Activated naive CD4-positive, alpha-beta T cell (primary cell): ENCODE measurements at places on chromosomes 6 and 20.
A peak's percentile ranks its signal among the peaks of the same experiment; 100 is the strongest.

GRCh38 chr20:63567386-63568169 is 6.5 kb downstream of the HELZ2 start:
- peak; percentile 31 for DNase-seq

GRCh38 chr6:16824845-16825685 is 63.8 kb upstream of the ATXN1 start:
- DNase-seq, result no peak

- DNase-seq, result no peak
These were observed 143.3 kb downstream of the UST start for GRCh38 chr6:148890096-148890495.

GRCh38 chr6:25889877-25890853 is 16.1 kb upstream of the SLC17A3 start:
- DNase-seq, result no peak

DNA sequence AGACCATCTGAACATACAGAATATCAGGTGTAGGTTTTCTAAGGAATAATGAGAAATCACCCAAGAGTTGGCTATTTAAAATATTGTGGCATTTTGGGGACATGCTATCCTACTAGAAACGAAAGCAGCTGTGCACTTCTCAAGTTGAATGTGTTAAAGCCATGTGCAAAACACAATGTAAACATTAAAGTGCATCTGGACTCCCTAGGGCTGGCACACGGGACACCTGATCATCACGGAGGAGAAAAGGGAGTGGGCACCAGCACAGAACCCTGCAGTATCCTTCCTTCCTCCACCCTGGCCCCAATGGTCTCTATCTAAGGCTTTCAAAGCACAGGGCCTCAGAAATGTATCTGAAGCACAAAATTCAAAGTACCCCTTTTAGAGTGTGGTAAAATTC is 94.3 kb downstream of the INSM1 start:
- no peak for DNase-seq

DNA sequence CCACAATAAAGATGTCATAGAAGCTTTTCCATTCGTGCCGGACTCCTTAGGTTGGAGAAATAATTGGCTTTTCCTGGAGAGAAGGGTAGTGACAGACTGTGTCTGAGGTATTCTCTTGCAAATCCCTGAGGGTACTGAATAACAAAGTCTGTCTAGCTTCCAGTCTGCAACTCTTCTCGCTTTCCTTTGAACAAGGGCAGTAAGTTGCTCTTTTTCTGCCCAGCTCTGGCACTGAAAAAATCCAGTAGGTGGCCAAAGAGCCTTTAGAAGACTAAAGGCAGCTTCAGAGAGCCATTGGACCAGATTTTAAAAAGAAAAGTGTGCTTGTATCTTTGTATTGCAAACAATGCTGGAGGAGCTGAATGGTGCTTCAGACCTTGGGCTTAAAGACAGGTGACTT is 20.7 kb upstream of the RREB1 start:
- no peak for DNase-seq

DNA sequence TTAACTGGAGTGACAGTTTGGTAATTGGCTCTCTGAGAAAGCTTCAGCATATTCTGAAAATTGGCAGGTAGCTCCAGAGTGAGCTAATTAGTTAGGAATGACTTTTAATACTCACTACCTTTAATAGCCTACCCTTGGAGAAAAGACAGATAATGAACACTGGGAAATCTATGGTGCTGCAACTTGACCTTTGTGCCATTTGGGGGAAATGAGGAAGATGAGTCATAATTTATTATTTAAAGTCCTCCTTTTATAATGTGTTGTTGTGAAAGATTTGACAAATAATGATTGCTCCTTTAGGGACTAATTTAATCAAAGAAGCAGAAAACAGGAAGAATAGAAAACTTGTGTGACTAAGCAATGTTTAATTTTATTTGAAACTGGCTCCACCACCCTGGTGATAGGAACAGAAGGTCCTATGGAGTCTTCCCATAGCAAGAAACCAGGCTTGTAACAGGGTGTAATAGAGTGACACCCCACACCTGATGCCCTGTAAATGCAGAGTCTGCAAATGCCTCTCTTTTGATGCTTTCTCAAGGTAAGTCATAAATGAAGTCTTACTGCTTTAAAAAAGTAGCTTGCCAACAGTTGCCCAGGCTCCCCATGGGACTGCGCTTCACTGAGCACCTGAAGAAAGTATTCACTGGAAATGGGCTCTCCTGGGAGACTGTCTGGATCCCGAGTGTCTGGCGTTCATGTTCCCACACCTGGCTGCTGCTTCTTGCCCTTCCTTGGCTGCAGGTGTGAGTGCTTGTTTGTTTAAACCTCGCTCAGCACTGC is 134.4 kb downstream of the LRRC1 start:
- no peak for DNase-seq

DNA sequence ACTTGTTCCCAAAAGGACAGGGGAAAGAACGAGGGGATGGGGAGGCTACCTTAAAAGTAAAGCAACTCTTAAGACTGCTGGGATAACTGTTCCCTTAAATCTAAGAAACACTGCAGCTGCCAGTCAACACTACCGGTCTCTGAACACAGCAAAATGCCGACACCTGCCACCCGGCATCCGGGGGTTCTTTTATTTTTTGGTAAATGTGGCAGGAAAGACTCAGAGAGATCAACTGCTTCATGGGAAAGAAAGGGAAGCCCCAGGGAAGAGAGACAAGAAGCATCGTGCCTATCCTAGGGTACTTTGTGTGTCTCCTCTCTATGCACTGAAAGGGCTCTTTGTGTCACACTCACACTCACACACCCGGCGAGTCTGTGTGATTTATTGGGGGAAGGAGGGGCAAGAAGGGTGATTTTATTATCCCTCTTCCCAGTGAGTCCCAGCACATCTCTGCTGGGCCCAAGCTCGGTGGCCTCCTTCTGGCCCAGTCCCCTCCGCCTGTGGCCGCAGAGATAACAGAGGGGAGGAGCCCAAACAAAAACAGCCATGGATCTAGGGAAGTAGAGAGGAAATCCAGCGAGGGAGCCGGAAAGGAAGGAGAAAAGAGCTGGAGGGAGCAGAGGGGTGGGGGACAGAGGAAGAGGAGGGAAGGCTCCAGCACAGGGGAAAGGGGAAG is 1.4 kb downstream of the FYN start:
- no peak for DNase-seq
